Stimulated activated CD8-positive, alpha-beta memory T cell treated with anti-CD3 and anti-CD28 coated beads, Interleukin-4, amount 100 ng/mL, for 1 hour (primary cell): ENCODE measurements at places on chromosomes 3 and 15.

DNA sequence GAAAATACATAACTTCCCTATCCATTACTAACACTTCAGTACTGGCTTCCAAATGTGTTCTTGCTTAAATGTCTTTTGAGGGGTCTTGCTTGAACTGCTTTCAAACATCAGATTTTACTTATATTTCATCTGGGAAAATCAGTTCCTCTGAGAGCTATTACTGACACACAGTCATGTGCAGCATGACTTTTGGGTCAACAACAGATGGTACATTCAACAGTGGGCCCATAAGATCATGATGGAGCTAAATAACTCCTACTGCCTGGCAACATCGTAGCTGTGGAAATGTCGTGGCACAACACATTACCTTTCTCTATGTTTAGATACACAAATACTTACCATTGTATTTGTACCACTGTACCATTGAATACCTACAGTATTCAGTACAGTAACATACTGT lies 43.8 kb downstream of the WWTR1 start:
- no peak for DNase-seq

DNA sequence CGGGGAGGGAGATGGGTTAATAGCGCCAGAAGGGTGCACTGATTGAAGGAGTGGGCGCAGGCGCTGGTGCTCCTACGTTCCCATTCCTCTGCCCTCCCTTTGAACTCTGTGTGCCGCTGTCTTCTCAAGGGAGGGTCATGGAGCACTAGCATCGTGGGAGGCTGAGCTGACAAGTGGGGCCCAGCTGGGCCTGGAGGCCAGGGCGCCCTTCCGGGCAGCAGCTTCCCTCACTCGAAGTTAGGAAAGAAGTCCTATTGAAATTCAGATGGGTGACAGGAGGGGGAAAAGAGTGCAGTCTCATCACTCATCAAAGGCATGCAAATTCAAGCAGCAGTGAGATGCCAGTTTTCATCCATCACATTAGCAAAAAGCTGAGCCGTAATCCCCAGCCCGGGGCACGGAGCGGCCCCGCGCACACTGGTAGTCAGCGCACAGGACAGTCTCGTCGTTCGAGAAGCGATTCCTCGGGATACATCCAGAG lies 128.2 kb downstream of the LRRK1 start:
- no peak for DNase-seq

- DNase-seq: no peak
These were observed 35.6 kb upstream of the TBC1D23 start for GRCh38 chr3:100225193-100225592.

- DNase-seq: no peak
These were observed 26.6 kb downstream of the PLXNA1 start for GRCh38 chr3:127009531-127009930.

GRCh38 chr3:66150977-66151376 lies 69.8 kb upstream of the SLC25A26 start:
- no peak for DNase-seq

DNA sequence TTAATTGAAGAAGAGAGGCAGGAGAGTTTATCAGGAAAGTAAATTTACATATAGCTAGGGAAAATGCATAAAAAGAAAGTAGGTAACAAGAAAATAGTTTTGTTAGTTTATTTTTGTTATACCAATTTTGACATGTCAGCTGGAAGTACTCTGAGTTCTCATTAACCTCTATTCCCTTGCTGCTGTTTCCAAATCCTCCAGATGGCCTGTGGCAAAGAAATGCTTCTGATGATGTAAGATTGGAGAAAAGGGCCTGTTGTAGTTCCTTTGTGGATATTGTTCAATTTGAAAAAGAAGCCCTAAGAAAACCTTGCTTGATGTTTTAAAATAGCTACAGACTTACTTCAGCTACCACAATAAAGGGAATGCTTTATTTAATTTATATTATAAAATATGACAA lies 192.9 kb upstream of the SLITRK3 start:
- no peak for DNase-seq

DNA sequence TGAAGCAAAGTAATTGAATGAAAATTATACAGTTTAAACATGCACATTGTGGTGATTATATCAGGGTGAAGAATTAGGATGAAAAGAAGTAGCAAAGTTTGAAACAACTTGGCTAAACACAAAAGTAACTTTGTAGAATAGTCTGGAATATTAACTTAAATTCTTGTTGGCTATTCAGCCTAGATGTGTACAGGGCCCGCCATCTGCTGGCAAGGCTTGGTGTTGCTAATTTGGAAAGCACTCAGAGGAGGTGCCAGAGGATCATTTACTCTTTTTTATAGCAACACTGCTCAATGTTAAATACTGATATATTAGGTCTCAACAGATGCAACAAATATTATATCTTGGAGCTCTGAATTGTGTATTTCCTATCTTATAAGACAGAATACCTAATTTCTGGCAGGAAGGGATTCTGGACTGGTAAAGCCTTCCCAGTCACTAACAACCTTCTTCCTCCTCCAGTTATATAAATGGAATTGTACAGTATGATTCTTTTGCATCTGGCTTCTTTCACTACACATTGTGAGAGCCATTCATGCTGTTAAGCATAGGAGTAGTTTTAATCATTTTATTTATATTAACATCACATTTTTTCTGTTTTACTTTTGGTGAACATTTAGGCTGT lies 36.1 kb downstream of the TTC23 start:
- no peak for DNase-seq
